AG08396 (cell line): ENCODE measurements at places on chromosomes 6 and 20.

- DNase-seq: no peak
Observed at GRCh38 chr6:33251395-33252012, 20.2 kb downstream of the VPS52 start.

- DNase-seq: no peak
Observed at GRCh38 chr20:34581341-34582184, 23.0 kb downstream of the MAP1LC3A start.

DNA sequence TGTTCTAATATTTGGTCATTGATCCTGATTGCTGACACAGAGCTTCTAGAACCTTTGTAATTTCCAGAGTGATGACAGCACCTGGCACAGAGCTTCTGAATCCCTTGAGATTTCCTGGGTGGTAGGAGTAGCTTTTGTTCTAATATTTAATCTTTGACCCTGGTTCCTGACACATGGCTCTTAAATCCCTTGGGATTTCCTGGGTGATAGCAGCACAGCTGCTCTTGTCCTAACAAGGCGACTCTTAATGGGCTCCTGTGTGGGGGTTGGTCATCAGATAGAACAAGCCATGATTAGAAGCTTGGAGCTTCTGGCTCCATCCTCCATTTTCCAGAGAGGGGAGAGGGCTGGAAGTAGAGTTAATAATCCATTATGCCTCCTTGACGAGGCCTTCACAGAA, 18.4 kb downstream of the GMPR start:
- no peak for DNase-seq

DNA sequence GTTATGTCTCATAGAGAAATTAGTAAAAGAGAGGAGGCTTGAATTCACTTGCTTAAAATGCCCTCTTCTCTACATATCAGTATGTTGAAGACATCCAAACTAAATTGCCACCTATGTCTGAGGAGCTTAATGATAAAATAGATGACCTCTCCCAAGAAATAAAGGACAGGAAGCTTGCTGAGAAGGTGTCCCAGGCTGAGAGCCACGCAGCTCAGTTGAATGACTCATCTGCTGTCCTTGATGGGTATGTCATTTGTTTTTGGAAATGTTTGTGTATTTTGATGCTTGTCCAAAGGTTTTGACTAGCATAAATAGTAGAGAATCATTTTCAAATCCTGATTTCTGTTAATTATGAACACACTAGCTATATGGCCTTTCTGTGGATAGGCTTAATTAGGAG, 307.7 kb downstream of the ARHGAP18 start:
- DNase-seq: peak; percentile 9

- DNase-seq: no peak
Observed at GRCh38 chr6:78192057-78192456, 539.2 kb downstream of the MEI4 start.

- no peak for DNase-seq
Observed at GRCh38 chr20:64226686-64227580, 28.6 kb upstream of the PCMTD2 start.

DNA sequence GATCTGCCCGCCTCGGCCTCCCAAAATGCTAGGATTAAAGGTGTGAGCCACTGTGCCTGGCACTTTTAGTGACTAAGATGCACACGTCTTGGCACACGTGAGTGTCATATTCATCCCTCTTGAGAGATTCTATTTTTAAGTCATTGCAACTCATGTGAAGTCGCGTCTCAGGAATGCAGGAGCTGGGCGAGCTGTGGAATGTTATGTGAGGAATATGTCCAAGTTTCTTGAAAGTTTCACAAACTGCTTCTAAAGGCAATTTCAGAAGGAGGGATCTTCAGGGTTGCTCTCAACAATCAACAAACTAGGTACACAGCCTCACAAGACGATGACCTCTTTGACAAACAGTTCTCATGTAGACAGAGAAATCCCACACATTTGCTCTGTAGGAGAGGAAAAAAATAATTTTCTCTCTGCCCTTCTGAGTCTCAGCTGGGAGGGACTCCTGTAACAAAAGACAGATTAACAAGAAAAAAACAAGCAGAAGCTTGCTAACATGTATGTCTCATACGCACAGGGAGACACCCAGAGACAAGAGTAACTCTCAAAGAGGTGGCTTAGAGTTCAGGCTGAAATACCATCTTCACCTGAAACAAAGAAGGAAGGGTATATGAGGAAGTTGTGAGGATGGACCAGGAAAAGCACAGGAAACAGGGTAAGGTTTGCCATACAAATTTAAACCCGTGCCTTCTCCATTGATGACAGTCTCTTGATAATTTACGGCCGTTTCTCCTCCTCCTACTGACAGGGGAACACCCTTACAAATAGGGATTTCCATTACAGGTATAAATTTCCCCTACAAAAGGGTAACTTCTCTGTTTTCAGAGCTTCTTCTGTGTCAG, 45.3 kb upstream of the FAM50B start:
- DNase-seq: peak; percentile 79

DNA sequence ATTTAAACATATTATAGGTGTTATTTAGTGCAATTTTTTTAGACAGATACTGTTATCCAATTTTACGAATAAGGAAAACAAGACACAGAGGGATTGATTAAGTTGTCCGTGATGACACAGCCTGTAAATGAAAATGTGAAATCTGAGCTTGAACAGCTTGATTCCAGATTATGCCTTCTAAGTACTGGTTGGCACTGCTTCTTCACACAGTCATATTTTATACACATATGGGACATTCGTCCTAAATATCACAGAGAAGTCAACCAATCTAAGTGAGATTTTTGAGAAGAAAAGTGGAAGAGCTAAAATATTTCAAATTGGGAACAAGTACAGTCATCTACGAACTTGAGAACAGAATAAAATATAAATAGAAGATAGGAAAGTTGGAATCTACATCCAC, 756.3 kb downstream of the BCKDHB start:
- no peak for DNase-seq
